Activated CD4-positive, alpha-beta T cell treated with anti-CD3 and anti-CD28 coated beads for 4 hours (primary cell): ENCODE measurements at places on chromosomes 3 and 15.

- DNase-seq = no peak
Observed at GRCh38 chr15:40723919-40724318, 28.9 kb downstream of the RAD51 start.

- DNase-seq = no peak
Observed at GRCh38 chr15:66707310-66708082, 5.5 kb downstream of the SMAD6 start.

- DNase-seq = no peak
Observed at GRCh38 chr3:114624047-114624445, 330.2 kb downstream of the TIGIT start.

DNA sequence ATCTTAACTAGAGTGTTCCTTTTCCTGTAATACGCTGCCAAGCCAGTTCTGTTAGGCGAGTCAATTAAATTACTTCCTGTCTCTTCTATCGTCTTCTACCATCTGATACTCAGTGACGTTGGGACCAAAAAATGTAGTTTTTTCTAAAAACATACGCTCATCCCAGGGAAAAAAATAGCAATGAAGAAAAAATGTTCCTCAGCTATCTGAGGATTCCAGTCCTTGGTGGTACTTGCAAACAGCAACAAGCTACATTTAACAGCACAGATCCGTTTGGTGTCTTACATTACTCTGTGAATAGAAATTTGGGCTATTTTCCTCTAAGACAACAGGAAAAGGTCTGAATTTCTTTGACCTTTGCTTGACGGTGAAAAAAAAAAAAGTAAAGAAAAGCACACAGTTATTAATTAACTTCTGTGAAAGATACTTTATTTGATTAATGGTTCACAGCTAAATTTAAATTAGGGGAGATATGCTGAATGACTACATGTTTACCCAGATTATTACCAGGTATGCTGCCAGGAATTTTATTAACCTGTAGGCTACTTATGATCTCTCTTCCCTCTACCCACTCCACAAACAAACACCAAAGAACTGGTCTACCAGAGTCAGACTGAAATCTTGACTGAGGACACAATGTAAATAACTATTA is 254.4 kb upstream of the ZPLD1 start:
- no peak for DNase-seq

GRCh38 chr3:42009456-42009855 is 47.6 kb upstream of the ULK4 start:
- DNase-seq = no peak
